Amniotic stem cell (primary cell): ENCODE measurements at places on chromosomes 13 and 19.

DNA sequence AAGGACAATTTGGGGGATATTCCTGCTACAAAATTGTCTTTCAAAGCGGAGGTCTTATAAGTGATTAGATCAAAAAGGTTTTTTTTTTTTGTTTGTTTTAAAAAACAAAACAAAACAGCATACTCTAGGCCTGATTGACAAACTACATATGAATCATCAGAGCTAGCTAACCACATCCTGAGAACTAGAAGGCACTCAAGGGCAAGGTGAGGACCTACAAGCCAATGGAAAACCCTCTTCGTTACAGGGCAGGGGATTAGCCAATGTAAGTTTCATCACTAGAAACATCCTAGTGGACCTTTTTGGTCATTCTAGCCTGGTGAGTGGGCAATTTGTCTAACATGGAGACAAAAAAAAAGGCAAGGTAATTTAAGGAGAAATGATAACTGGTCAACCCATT is 428.6 kb downstream of the RFC3 start:
- no peak for DNase-seq

DNA sequence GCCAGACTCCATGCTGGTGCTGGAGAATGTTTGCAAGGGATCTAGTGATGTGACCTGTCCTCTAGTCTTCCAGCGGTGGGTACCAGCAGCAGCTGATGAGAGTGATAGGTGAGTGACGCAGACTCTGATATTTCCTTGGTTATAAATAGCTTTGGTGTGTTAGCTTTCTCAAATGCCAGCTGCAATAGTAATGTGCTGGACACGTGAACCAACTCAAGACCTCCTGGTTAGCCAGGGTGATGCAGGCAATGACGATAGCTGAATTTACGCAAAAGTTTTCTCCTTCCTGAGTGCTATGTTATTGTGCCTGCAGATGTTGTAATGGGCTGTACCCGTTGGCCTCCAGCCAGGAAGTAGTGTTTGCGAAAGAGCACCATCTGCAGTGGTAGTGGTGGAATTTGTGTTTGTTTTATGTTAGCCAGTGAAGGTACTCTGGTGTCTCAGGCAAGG is 129.5 kb downstream of the CYSLTR2 start:
- DNase-seq = no peak

- DNase-seq = no peak
Observed at GRCh38 chr13:71303144-71303543, 563.9 kb downstream of the DACH1 start.

DNA sequence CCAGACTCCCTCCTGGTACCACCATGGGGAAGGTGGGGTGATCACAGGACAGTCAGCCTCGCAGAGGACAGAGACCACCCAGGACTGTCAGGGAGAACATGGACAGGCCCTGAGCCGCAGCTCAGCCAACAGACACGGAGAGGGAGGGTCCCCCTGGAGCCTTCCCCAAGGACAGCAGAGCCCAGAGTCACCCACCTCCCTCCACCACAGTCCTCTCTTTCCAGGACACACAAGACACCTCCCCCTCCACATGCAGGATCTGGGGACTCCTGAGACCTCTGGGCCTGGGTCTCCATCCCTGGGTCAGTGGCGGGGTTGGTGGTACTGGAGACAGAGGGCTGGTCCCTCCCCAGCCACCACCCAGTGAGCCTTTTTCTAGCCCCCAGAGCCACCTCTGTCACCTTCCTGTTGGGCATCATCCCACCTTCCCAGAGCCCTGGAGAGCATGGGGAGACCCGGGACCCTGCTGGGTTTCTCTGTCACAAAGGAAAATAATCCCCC is 505 bp upstream of the CEACAM5 start:
- no peak for DNase-seq

- DNase-seq = no peak
Observed at GRCh38 chr13:102392481-102393209, 9.2 kb downstream of the FGF14 start.

DNA sequence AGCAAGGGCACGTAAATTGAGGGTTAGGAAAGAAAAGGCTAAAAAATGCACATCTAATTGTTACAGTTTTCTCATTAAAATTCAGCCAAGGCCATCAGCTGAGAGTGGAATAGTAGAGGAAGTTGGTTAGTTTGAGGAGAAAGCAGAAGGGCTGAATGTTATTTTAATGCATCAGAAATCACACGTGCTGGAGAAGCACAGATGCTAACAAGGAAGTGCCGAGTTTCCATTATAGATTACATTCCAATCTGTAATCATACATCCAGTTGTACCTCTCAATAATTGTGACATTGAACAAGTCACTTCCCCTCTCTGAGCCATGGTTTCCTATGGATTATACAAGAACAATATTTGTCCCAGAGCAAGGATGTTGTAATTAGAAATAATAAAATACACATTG is 25.1 kb downstream of the FPR3 start:
- no peak for DNase-seq
